ENCODE measurements at places on chromosomes 7 and 10.

DNA sequence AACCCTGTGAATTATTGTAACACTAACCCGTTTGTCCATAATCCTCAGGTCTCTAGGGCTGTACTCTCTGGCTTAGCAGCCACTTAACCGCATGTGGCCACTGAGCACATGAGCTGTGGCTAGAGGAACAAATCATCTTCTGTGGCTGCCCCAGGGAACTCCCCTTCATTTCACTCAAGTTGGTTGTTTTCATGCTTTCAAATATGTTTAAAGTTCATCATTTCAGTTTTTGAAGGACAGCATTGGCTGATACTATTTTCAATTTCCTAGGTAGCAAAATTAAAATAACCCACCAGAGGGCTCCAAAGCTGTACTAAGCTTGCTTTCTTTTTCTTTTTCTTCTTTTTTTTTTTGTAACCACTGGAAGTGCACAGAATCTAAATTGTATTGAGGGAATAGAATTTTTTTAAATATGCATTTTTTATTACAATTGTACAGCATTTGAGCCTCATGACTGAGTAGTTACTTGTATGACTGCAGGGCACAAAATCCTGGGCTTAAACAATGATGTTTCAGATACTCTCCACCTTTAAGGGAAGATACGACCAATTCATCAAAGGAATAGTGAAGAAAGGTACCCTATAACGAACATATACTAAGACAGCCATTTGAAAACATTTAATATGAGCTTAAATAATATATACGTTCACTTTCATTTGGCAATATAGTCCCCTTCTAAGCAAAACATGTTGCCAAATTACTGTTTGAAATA, 38.6 kb downstream of the MRC1 start:
- no peak for DNase-seq

DNA sequence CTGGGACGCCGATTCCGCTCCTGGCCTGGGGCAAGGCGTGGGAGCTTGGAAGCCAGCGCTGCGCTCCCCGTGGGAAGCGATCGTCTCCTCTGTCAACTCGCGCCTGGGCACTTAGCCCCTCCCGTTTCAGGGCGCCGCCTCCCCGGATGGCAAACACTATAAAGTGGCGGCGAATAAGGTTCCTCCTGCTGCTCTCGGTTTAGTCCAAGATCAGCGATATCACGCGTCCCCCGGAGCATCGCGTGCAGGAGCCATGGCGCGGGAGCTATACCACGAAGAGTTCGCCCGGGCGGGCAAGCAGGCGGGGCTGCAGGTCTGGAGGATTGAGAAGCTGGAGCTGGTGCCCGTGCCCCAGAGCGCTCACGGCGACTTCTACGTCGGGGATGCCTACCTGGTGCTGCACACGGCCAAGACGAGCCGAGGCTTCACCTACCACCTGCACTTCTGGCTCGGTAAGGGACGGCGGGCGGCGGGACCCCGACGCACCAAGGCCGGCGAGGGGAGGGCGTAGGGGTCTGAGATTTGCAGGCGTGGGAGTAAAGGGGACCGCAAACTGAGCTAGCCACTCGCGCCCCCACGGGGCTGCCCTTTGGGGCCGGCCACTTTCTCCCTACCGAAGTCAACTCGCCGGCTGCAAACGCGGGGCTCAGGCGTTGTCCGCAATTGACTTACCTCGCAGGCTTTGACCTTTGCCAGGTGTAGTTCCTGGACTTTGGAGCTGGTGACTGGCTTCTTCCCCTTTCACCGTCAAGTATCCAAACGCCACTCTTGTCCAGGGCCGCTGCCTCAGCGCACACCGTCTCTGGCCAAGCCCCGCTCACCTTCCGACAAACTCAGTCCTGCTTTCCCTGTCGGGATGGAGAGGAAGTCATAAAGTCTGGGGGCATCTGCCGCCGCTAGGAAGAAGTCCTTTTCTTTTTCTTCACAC, at the start of gene SCIN:
Gene SCIN (plus strand): TSS at position 187 of the 928 bp plus-strand sequence. CDS start 67 bp downstream, at position 254.
- DNase-seq, result no peak

DNA sequence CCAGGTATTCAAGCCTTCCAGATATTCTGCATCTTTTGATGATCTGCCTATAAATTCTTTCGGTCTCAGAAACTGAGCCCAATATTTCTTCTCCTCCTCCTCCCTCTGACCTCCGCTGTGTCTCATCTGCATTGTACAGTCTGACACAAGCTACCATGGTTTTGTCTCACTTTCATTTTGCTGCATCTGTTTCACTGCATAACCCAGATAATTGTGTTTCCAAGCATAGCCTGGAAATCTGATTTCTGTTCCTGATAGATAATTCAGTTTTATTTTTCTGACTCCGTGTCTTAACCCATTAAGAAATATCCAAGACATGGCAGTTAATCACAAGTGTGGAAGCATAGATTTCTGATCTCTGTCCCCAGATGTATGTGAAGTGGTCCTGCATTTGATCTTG, 374.2 kb upstream of the SEMA3A start:
- DNase-seq, result no peak

DNA sequence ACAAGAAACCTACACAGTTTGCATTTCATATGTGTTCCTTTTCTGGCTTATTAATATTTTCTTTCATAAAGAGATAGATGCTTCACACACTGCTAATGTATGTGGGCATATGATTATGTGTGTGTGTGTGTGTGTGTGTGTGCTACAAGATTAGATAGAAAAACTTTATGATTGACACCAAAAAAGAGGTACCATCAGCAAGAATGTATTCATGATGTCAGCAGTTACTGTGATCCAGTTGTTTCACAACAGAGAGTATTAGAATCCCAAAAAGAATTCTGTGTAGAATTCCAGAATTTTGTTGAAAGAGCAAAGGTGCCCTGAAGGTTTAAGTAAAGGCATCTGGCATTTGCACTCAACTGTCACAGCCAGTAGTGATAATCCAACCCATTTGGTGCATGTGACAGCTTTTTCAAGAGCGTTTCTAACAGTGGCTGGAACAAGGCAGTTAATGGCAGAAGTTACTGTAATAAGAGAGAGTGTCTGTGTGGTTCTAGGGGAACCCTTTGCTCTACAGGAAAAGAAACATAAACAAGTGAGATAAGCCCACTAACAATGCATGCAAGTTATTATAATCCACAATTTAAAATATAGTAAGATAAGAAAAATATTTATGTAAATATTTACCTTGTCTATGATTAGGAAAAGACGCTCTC, 16.6 kb downstream of the RELN start:
- DNase-seq, result no peak

- no peak for DNase-seq
Observed at GRCh38 chr7:113810080-113810744, 108.6 kb downstream of the PPP1R3A start.

DNA sequence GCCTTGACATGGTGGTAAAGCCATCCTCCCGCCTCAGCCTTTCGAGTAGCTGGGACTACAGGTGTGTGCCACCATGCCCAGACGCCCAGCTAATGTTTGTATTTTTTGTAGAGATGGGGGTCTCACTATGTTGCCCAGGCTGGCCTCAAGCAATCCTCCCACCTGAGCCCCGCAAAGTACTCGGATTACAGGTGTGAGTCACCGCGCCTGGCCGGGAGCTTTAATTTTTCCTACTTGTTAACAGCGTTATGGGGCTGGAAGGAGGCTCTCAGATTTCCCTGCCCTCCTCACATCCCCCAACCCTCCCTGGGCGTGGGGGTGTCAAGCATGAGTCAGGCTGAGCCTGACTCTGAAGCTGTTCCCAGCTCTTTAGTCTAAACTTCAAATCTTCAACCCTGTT, 8.3 kb downstream of the ALKBH4 start:
- DNase-seq, result no peak

GRCh38 chr7:104914421-104914820, 99.6 kb upstream of the KMT2E start:
- DNase-seq, result no peak

DNA sequence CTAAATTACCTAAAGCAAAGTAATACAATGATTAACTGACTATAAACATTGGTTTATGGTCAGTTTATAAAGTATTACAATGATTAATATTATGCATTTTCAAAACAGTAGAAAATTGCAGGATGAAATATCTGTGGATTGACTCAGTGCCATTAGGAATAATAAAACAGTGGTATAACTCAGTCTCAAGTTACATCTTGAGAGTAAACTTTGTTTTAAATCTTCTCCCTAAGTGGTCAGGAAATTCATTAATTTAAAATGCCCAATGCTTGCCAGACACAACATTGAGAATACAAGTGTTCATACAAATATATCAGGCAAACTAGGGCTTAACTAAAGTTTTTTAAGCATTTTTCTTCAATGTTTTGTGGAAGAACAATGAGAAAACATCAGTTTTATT, 257.8 kb downstream of the ETV1 start:
- DNase-seq, result no peak

DNA sequence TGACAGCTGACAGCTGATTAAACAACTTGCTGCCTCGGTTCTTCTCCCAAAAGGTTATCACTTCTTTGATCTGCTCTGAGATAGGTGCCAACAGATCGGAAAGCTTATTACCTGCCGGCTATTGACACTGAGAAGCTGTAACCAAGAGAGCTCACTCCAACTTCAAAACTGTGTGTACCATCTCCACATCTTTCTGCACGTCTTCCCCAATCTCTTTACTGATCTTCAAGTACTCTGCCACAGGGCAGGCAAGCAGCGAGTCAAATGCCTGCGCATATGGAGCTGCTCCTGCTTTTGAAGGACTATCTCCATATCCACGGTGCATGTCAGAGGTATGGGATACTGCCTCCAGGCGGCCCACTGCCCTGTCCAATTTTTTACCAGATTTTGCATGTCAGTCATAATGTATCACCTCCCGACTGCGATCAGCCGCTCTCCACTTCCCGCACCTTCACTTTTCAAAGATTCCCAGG, 352 bp upstream of the ZNF485 start:
- DNase-seq, result no peak

GRCh38 chr10:43120929-43121314, 17.3 kb upstream of the CSGALNACT2 start:
- DNase-seq, result peak; percentile 22

- no peak for DNase-seq
Observed at GRCh38 chr10:87794285-87794684, 23.7 kb downstream of the ATAD1 start.

DNA sequence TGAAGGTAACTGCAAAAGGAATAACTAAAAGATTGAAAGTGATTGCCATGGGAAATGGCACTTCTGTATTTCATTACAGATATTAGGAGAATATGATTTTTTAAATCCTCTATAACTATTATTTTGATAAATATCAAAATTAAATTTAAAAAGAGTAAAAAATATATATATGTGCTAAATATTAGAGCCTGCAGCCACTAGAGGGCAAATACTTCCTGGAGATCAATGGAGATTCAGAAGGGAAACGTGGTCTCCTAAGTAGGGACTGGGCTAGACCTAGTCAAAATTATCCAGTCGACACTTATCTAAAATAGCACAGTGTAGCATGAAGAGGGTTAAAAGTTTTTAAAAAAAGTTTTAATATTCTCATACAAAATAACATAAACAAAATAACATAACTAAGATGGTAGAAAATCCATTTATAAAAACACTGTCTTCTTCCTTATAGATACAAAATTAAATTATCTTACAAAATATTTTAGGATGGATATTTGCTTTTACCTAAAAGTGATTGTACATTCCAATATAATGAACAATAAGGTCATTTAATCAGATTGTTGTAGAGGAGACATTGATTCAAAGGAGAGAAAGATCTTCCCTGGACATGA, 434.3 kb downstream of the MDFIC start:
- no peak for DNase-seq

- DNase-seq, result no peak
Observed at GRCh38 chr7:65798111-65799075, 74.5 kb upstream of the VKORC1L1 start.

- DNase-seq, result no peak
Observed at GRCh38 chr7:95322396-95322795, 1.9 kb downstream of the PON1 start.

- no peak for DNase-seq
Observed at GRCh38 chr7:156950381-156950858, 908 bp downstream of the NOM1 start.

DNA sequence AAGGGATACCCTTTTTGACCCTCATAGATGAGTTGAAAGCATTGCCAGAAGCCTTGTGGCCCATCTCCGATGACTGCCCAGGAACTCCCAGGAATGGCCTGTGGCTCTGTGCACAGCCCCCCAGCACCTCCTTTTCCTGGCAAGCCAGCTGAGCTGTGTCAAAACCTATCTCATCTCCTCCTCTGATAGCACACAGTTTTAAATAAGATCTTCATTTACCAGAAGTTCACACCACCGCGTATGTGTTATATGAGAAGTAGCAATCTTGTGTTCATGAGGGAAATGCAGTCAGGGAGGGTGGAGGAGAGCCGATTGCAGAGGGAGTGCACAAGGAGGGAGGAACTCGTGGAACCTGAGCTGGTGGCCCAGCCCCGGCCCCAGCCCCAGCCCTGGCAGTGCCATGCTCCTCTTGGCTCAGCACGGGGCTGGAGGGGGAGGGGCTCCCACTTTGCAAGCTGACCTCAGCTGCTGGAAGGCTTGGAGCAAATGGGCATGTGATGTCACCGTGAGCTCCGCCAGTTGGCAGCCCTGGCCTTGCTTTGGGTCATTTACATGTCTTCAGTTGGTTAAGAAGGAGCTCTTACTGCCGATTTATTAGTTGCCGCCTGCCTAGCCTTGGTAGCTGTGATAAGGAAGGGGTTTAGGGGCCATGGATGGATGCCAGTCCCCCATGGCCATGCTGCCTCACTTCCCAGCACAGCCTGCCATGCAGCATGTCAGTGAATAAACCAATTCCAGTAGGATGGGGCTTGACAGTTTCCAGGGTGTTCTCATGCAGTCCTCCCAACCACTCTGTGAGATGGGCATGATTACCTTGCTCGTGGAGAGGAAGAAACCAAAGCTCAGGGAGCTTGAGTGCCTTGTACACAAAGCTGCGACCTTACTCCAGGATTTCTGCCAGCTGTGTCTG, 20.0 kb downstream of the UNC5B start:
- DNase-seq, result no peak

DNA sequence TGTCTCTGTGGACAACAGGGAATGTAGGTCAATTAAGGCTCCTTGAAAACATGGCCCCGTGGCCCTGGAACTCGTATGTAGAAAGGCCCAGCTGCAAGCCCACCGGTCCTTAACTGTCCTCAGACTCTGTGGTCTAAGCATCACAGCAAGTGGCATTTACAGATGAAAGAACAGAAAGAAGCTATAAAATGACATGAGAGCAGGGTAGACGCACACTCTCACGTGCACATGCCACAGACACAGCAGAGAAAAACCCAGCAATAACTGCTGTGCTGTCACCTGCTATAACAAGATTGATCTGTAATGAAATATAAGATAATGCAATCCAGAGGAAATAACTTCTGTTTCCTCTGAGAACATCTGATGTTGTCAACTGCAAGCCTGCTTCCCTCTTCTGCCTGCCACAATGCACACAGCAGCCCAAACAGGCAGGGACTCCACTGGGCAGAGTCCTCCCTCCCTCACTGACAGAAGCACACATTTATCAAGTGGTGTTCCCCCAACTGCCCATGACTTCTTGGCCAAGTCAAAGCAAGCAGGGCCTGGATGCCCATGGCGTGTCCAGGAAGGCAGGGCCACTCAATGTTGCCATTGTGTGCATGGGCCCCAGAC, 63.9 kb downstream of the GFRA1 start:
- DNase-seq, result no peak

- DNase-seq, result no peak
Observed at GRCh38 chr7:46218461-46219200, 297.6 kb upstream of the IGFBP3 start.

Data from activated T-cell treated with anti-CD3 and anti-CD28 coated beads for 1 hour (primary cell).